ENCODE measurements at places on chromosomes 16 and 17.
A peak's percentile ranks its signal among the peaks of the same experiment; 100 is the strongest.

GRCh38 chr17:63015824-63016223 is 49.8 kb downstream of the TANC2 start:
- no peak for DNase-seq

DNA sequence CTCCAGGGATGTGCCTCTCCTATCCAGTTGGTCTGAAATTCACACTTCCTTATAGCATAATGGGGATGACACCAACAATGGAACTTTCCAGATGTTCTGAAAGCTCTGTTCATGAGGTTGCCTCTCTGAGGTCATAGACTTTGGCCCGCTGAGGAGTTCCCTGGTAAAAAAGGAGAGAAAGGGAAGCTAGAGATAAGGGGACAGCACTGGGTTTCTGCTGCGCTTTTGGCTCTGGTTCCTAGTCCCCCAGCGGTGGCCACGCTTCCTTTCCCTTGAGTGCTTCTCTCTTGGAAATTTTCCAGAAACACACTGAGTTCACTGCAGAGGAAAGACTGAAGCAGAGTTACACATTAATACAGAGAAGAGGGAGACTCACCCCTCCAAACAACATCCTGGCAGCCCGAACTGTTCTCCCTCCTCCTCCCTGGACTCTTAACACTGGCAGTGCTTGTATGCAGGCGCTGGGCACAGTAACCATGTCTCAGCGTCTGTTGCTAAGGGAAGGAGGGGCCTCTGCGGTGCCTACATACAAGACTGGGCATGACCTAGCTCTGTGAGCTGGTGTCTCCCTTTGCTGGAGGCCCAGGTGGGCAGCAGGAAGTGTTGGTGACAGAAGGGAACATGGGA is at the start of gene DNAH3:
DNAH3 (minus strand) TSS at position 472 of the 627 bp plus-strand sequence. CDS start 527 bp downstream, outside the sequence.
- no peak for DNase-seq

- DNase-seq, result no peak
These were observed 3.7 kb upstream of the ADAT1 start for GRCh38 chr16:75626806-75627205.

DNA sequence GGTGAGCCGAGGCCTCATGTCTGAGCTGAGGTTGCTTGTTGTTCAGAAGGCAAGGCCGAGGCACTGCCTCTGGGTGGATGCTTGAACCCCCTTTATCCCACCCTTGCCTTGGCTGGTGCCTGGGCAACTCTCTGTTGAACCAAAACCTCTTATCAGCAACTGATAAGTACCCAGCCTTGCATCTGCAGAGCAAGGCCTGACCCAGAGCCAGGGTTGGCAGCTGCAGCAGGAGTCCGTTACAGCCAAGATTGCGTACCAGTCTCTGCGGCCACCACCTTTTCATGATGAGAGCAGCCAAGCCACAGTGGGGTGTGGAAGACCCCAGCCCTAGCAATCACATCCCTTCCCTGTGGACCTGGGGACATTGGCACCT is 118.3 kb downstream of the RAB11FIP4 start:
- no peak for DNase-seq

DNA sequence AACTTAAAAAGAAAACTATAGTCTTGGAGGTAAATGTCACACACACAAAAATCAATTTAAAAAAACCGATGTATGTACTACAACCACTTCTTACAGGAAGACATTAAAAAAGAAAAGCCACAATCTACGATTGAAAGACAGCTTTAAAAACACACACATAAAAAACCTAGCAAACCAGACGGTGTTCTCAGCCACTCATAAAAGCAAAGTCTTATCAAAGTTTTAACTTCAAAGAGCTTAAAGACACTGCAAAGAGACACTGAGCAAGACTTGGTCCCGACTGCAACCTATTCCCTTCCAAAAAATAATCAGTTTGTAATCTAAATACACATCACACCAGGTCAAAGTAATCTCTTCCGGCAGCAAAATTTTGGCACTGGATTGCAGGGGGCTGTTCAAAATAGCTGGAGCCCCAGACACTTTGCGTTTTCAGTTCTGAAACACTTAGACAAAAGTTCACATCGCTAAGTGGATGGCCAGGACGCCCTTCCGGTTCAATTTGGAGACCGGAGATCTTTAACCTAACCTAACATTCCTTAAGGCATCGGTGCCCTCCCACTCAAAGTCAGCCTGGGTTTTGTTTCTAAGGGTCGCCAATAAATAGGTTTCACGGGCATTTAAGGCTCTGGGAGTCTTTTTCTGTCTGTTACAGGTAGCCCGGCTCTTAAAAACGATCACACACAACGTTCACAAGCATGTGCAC is 2.6 kb downstream of the ZCCHC14 start:
- DNase-seq, result peak; percentile 12

DNA sequence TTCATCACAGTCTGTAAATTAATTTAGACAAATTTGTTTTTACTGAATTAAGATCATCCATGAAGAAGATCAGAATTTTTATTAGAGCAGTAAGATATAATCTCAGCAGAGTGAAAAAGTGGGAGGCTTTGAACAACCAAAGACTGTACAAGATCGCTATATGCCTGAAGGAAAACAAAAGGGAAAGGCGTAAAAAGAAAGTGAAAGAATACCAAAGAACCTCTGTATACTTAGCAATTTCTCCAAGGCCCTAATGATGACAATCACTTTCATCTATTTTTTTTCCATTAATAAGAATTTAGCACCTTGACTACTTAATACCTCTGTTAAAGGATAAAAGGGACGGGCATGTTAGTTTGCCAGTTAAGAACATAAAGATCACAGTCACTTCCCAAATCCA is 38.6 kb upstream of the ABCA10 start:
- no peak for DNase-seq

DNA sequence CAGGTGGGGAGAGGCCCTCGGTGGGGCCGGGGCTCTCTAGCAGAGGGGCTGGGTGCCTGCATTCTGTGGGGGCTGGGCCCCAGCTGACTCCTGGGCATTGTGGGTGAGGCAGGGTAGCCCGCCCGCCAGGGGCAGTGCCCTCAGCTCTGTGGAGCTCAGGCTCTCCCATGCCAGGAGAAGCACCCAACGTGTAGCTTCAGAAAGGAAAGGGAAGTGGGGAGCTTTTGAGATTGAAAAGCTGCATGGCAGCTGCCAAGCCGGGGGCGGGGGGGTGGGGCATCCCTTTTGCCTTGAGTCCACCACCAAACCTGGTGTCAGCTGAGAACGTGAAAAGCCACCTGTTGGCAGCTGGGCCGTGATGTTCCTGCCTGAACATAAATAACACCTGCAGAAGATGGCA is 192.1 kb upstream of the CIBAR2 start:
- DNase-seq, result no peak

DNA sequence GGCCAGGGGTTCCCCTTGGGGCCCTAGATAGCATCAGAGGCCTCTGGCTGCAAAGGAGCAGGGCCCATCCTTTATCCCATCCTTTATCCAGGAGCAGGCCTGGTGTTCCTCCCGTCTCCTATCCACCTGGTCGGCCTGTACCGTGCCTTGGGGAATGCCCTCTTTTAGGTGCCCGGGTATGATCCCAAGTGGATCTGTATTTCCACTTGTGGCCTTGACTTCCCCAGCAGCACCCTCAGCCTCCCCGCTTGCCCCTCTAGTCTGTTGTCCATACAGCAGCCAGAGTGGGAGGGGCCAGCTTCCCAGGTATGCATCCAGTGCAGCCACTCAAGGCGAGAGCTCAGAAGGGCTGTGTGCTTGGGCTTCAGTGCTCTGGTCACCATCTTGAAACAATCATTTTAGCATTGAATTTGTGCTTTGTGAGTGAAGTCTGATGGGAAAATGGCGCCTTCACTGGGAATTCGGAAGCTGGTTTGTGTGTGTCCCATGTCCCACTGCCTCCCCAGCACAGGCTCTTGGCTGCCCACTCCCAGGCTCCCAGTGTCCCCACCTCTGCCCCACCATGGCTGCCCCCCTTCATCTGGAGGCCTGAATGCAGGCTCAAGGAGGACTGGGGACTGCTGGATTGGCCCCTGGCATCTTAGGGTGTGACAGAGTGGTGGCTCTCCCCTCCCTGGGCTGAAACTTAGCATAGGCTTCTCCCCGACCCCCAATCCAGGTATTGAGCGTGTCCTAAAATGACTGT is 3.3 kb upstream of the RNF112 start:
- DNase-seq, result no peak

GRCh38 chr17:40265337-40265736 is 22.3 kb upstream of the CDC6 start:
- no peak for DNase-seq

GRCh38 chr16:53055541-53056391 is 975 bp downstream of the CHD9 start:
- DNase-seq, result peak; percentile 13

GRCh38 chr17:17151962-17152361 is 54.2 kb downstream of the PLD6 start:
- no peak for DNase-seq

GRCh38 chr17:34930283-34930682 is 31.0 kb downstream of the CCT6B start:
- DNase-seq, result no peak

- no peak for DNase-seq
These were observed 820 bp downstream of the GRIN2C start for GRCh38 chr17:74858672-74859458.

DNA sequence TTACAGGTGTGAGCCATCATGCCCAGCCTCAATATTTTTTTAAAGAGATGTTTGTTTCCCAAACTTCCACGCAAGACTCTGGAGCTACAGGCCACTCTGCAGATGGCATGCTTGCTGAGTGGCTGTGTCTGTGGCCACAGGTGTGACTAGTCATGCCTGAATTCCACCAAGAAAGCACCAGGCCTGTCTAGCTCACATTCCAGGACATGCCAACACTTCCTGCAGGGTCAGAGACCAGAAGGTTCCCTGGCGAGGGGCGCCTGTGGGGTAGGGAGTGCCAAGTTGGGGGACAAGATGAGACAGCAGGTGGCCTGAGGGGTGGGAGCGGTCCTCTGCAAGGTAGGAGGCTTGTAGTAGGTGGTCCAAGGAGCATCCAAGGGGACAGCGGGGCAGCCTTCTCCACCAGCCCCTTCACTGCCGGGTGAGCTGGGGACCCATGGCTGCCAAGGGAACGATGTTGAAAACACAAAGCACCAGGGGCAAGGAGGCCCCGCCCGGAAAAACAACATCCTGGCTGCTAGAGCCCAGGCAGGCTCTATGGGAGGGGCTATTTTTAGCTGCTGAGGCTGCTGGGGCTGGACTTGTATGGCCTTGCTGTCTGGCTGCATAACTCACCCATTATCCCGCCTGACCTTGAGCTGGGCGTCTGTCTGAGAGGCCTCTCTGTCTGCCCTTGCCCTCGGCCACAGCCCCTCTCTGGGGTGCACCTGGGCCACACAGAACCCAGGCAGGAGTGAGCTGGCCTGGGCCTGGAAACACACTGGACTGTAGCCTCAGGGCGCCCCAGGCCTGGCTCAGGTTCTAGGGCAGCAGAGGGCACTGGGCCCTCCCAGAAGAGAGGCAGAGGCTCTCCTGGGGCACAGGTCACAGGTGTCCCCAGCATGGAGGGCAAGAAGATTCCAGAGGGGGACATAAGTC is 5.7 kb downstream of the TRIM47 start:
- peak; percentile 88 for DNase-seq

- no peak for DNase-seq
These were observed 19.4 kb downstream of the PRDM7 start for GRCh38 chr16:90057738-90058173.

GRCh38 chr16:17939723-17940122 is 396.8 kb downstream of the NPIPA8 start:
- DNase-seq, result no peak

DNA sequence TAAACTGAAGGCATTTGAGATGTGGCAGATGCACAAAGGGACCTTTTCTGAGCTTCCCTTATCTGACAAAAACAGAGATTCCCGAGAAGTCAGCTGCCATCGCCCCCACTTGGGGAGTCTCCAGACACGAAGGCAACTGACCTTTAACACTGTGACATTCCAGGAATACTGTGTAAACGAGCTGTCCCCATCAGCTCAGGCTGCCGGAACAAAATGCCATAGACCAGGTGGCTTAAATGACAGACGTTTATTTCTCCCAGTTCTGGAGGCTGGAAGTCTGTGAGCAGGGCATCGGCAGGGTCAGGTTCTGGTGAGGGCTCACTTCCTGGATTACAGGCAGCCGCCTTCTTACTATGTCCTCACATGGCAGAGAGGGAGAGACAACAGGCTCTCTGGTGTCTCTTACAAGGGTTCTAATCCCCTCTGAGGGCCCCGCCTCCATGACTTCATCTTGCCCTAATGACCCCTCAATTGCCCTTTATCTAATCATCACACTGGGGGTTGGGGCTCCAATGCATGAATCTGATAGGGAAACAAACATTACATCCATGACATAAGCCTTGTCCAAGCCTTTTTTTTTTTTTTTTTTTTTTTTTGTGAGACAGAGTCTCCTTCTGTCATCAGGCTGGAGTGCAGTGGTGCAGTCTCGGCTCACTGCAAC is 178.5 kb upstream of the RPL38 start:
- DNase-seq, result no peak

DNA sequence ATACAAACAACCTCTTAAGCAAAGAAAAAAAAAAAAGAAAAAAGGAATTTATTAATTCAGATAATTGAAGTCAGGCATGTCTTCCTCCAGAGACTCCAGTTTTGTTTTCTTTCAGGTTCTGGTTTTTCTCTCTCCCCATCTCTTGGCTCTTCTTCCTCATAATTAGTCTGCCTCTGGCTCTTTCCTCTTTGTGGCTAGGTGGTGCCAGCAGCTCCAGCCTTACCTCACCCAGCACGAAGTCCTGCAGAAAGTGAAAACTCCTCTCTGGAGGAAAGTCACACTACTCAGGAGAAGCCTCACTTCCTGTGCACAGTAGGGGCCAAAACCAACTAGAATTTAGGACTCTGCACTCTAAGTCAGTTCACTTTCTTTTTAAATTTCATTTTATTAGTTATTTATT is 10.3 kb upstream of the NFAT5 start:
- no peak for DNase-seq

GRCh38 chr17:8894202-8894671 is 26.8 kb upstream of the PIK3R6 start:
- no peak for DNase-seq

- DNase-seq, result no peak
These were observed 11.5 kb upstream of the CNGB1 start for GRCh38 chr16:57982385-57982784.

DNA sequence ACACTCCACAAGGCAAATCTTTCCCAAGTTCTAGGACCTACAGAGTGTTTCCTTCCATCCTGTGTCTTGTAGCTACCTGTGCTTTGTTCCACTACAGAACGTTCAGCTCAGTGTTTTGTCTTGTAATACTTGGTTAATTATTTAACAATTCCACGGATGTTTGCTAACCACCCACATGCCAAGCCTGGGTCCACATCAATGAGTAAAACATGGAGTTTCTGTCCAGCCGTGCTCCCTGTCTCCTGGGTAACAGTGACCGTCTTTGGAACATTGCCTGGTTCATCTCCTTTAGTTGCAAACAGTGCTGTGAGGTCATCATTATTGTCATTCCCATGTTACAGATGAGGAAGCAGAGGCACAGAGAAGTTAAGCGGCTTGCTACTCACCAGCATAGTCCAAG is 41.3 kb downstream of the IRF8 start:
- DNase-seq, result no peak
